ENCODE measurements at places on chromosomes 3 and 15.

DNA sequence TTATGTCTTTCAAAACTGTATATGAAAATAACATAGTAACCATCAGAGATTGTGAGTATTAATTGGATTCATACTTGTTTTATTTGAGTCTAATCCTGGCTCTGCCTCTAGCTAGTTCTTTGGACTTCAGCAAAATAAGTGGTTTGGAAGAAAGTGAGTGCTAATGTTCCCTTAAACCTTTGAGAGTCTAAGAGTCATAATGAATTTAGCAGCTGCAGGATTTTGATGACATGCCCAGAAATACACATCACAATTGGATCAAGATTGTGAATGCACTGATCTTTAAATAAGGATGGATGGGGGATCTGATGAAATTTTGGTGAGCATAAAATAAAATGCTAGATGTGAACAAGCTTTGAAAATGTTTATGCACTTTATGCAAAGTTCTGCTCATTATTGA lies 79.9 kb upstream of the FAM98B start:
- no peak for DNase-seq

- no peak for DNase-seq
Observed at GRCh38 chr3:5041315-5041714, 62.1 kb downstream of the BHLHE40 start.

DNA sequence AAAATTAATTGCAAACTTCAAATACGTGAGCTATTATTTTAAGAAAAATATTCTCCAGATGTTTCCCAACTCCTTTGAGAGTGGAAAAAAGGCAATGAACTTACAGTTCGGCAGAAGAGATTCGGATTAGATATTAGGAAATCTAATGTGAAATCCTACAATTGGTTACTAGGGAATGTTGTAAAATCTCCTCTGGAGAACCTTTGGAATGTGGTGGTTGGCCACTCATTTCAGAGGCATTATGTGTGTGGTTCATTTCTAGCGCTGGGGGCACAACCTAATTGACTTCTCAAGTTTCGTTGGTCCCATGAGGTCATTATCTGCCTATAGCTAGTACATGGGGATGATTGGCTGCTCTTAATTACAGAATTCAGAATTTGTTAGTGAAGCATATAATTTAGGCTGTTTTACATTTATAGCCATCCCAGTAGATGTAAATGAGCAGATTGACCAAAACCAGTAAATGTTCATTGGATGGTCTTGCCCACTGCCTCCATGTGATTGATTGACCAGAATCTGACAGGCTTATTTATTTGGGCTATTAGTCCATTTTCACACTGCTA lies 34.6 kb upstream of the CMSS1 start:
- peak; percentile 93 for DNase-seq

GRCh38 chr3:141112686-141113297 lies 61.6 kb downstream of the SPSB4 start:
- no peak for DNase-seq

DNA sequence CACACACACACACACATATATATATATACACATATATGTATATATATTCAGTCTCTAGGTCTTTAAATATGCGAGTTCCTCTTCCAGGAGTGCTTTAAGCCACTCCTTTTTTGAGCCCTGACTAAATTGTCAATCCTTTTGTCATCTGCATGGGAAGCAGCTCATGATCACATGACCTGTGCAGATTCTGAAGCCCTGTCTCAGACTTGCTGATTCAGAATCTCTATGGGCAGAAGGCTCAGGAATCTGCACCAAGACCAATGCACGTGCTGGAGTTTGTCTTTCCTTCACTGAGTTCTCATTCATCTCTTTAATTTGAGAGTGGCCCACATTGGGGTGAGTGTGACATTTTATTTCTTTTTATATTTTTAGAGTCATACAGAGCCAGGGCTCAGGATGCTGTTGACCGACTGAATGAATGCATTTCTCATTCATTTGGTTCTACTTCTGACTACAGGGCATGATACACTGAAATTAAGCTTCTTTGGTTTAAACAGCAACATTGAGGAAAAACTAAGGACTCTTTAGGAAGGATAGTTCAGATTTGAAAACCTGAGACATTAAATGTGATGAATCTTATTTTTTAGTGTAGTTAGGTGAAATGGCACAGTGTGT lies 307.5 kb downstream of the EDEM1 start:
- DNase-seq = no peak

- DNase-seq = no peak
Observed at GRCh38 chr3:126146525-126147146, 33.8 kb downstream of the ALDH1L1 start.

DNA sequence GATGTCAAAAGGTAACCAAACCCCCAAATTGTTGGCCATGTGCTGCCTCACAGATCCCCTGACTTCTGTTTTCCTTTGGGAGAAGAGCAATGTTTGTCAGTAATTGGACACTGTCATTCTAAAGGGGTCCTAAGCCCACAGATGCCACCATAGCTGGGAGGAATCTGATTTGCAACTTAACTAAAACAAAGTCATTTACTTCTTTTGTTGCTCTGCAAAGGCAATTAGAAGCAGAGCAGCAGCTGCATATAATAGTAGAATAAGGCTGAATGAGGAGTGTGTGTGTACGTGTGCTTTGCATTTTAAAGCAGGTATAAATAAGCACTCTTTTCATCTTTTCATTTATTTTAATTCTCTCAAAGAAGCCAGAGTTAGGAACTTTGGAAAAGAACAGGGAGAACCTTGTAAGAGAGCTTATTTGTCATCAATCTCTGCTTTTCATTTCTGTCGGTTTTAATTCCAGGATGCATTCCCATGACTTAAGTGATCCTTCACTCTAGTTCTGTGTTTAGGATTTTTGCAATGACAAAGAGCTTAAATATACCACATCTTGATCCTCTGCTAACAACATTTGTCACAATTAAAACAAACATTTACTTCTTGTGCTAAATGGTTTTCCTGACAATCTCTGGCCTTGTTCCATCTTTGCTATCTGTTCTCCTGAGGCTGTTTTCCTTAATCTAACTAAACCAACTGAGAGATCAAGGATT lies 530.2 kb upstream of the CBLB start:
- no peak for DNase-seq

DNA sequence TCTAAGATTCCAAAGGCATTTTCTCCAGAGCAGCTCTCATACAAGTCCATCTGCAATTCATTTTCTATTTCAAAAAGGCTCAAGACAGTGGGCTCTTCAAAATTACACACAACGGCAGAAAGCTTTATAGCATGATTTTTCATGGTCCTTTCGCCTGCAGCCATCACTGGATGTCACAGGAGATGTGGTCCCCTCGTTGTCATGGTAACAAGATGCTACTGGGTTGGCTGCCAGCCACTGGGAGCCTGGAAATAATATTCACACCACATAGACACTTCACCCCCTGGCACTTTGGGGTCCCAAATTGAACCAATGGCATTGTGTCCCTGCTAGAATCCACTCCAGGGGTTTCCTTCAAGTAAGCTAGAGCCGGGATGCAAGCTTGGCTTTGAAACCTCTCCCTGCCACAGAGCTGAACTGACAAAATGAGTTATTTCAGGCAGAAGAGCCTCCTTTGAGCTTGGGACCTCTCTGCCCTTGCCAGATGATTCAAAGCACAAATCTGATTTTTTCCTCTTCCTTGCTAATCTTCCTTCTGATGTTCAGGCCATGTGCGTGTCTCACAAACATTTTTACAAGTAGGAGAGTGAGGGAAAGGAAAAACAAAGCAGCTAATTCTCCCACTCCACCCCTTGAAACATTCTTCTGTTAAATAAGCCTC lies 512.6 kb upstream of the ADAMTS9 start:
- DNase-seq = no peak

- no peak for DNase-seq
Observed at GRCh38 chr3:101791778-101792177, 12.8 kb downstream of the NXPE3 start.

DNA sequence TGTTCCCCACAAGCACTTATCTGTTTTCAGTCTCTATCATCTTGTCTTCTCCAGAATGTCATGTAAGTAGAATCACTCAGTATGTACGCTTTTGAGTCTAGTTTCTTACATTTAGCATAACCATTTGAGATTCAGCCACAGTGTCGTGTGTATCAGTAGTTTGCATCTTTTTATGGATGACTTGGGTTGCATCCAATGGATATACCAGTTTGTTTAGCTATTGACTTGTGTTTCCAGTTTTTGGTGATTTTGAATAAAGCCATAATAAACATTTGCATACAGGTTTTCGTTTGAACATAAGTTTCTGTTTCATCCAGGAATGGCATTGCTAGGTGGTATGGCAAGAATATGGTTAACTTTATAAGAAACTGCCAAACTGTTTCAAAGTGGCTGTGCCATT lies 12.1 kb downstream of the GRIP2 start:
- no peak for DNase-seq

DNA sequence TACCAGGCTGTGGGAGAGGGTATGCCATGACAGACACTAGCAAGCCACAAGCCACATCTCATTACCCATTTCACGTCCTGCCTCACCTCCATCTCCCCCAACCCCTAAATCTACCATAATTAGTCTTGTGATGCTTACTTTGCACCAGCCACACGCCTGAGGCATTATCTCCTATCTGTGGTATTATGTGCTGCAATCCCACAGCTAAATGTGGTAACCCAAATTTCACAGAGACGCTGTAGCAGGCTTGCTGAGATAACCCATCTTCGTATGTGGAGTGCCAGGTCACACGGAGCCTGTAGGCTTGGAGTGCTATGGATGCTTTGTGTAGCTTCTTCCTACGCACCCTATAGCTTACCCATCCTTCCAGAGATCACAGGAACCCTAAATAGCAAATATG lies 256.7 kb upstream of the KCNH8 start:
- no peak for DNase-seq

DNA sequence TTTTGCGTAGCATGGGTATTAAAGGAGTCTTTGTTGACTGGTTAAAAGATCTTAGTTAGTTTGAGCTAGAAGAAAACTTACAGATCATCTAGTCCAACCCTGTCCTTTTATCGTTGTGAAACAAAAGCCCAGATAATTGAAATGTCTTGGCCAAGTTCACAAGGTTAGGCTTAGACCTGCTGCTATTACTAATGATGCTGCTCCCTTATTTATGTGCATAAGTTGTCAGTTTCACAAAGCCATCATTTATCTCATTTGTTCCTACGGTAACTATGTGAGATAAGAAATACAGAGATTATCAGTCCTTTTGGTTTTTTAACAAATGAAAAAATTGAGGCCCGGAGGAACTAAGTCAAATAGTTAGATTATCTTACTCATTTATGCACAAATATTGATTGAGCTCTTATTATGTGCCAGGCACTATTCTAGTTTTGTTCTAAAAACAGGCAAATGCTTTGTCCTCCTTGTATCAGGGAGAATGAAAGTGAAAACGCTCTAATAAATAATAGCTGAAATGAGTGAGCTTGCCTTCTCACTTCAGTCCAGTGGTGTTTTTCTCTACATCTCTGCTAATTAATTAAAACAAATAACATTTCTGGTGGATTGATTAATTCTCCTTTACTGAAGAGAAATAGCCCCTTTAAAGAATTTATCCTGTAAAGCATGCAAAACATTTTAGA lies 49.1 kb upstream of the TPRG1 start:
- DNase-seq = no peak

DNA sequence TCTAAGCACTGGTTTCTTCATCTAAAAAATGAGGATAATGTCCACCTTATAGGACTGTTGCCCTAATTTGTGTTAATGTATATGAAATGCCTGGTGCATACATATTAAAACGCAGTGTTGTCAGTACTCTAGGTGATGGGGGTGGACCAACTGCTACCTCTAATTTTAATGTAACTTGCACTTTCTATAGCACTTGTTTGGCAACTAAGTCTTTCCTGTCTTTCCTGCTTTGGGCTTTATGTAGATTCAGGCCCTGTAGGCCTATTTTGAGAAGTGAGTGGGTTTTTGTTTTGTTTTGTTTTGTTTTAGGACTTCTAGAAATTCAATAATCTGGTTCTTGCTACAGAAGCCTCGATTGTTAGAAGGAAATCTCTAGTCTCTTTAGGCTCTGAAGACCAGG lies 21.2 kb downstream of the SLC7A14 start:
- no peak for DNase-seq

DNA sequence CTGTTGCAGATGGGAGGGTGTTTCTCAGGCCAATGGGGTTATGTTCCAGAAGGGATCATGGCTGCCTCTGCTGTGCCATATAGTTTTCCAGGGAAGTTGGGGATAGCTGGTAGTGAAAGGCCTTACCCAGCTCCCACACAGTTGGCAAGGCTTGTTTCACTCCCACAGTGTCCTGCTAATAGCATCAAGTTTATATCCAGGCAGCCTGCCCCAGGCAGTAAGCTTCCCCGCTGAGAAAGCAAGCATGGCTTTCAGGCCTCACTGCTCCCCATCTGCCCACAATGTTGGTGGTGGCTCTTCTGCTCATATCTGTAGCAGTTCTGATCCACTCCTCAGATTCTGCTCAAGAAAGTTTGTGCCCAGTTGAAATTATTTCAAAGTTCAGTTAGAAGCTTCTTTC lies 50.9 kb upstream of the DCBLD2 start:
- DNase-seq = no peak

DNA sequence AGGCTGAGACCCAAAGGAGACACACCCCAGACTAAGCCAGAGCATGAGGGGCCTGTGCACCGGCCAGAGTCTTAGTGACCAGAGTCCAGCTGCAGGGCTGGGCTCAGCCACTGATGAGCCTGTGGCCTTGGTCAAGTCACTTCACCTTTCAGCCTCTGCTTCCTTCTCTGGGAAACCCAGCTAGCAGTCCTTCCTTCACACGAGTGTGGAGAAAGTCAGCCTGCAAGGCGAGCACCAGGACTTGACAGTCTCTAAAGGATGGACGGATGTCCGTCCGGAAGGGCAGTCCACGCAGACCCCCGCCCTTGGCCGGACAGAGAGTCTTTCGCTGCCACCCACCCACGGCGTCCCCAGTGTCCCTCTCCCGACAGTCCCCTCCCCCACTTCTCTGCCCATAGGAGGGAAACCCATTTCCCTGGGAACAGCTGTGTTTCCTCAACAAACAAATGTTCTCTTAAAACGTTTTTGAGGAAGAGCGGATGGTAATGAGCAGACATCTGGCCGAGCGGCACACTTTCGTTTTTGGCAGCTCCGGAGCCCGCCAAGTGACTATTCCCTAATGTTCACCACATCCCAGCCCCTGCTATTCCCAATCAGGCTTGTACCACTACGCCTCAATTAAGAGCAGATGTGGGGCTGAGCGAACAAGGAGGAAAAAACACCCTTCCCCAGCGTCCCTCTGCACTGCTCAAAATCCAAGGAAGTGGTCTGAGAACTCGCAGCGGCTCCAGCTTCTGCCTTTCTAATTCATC lies 129.1 kb upstream of the SMAD3 start:
- peak; percentile 36 for DNase-seq

- DNase-seq = peak; percentile 35
Observed at GRCh38 chr15:77507143-77507897, 86.6 kb downstream of the HMG20A start.

GRCh38 chr3:143538577-143538981 lies 309.7 kb downstream of the SLC9A9 start:
- DNase-seq = peak; percentile 6

- no peak for DNase-seq
Observed at GRCh38 chr3:66035763-66036477, 2.8 kb downstream of the MAGI1 start.

- peak; percentile 95 for DNase-seq
Observed at GRCh38 chr3:129211772-129212171, 28.1 kb upstream of the CNBP start.

- DNase-seq = no peak
Observed at GRCh38 chr15:66161575-66162118, 91.9 kb downstream of the MEGF11 start.

All from ELR (cell line).